ENCODE measurements at places on chromosomes 2 and 18.

DNA sequence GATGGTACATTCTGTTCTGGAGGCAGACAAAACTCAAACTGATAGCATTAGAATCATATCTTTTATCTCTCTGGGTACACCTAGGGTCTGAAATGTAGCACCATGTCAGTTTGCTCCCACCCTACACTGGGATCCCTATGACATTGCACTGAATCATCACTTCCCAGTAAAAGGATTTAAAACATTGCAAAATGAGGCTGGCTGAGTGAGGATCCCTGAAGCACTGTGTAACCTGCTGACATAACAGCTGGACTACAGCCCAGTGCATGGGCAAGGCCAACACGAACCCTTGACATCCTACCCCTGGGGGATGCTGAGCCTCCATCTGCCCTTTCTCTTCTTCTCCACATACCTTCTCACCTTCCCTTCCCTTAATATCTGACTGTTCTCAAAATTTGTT, 253.2 kb downstream of the TTC32 start:
- DNase-seq, result no peak

DNA sequence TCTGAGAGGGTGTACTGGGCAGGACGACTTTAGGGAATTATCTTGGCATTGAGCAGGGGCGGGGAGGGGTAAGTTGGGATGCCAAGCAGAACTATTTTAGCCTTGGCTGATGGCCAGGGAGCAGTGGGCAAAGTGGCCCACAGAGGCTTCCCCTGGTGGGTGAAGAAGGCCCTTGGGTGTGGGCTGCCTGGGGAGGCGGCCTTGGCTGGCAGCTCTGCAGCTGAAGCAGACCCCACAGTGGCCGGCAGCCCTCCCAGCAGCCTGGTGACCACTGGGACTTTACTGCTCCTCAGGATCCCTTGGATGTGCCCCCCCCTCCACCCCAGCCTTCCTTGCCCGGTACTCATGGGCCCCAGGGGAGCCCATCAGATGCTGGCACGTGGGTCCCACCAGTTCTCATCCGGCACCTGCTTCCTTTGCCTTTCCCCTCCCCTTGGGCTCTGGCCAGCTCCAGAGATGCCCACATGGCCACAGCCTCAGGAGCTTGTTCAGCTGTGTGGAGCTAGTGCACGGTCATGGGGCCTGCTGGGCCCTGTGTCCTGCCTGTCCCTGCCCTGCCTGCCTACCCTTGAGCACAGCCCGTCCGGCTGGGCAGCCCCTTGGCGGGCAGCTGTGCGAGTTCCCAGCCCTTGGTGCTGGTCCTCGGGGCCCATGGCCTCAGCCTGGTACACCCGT, 122.1 kb upstream of the HS6ST1 start:
- DNase-seq, result no peak

- DNase-seq, result no peak
Observed at GRCh38 chr2:185835974-185836373, 97.4 kb downstream of the FSIP2 start.

GRCh38 chr2:216499641-216500218, 1.1 kb downstream of the RPL37A start:
- DNase-seq, result no peak

DNA sequence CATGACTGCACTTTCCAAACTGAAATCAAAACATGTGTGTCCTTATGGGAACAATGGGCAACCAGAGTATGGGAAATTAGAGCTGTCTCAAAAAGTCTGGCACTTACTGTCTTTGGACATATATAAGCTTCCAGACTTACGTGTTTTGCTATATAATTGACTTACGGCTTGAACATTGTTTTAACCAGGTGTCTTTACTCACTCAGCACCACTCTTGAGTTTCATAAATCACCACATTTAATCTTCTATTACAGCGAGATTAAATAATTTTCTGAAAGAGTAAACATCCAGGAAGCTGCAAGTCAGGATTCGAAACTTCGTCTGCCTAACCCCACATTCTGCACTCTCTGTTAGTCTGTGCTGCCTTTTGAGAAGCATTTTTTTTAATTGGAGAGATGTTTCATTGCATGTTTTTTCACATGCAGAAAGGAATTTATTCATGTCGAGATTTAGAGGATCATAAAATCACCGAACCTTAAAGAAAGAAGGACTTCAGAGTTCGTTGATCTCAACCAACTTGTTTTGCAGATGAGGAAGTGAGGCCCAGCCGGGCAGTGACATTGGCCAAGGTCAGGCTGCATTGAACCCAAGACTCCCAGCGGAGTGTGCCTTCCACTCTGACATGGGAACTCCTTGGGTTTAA, 137.3 kb downstream of the SETBP1 start:
- no peak for DNase-seq

GRCh38 chr2:176960061-176960460, 252.5 kb upstream of the HNRNPA3 start:
- no peak for DNase-seq

DNA sequence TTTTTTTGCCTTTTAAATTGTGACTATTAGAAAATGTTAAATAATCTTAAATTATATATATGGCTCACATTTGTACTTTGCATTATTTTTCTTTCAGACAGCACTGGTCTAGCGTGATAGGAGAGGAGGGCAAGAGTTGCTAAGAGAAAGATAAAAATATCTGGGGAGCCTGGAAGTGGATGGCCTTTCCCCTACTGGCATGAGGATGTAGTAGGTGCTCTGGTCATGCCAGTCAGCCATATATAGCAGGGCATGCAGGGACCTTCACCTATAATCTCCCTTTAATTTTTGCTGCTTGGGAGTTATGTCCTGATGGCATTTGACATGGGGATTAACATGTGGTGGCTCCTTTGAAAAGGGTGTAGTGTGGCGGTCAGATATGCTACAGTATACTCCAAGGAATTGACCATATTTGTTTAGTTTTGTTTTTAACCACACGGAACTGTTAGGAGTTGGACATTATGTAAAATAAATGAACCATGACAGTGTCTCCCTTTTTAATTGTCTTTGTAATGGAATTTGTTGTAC, 144.7 kb downstream of the BABAM2 start:
- no peak for DNase-seq

- peak; percentile 17 for DNase-seq
Observed at GRCh38 chr2:178482437-178482836, 2.2 kb downstream of the PLEKHA3 start.

DNA sequence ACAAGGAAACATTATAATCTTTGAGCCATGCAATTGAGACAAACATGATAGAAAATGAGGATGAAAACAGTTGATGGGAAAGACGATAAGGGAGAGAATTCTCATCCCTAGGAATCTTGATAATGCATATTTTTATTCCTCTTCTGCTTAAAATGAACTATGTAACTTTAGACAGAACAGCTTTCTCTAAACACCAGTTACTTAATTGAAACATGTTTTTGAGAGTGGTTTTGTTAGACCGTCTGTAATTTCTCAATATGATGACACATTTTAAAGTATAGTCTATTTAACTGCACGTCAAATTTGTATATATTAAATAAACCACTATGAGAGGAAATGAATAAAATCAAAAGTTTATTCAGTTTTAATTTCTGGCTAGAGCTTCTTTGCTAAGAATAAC, 1453.9 kb upstream of the NXPH2 start:
- DNase-seq, result no peak

DNA sequence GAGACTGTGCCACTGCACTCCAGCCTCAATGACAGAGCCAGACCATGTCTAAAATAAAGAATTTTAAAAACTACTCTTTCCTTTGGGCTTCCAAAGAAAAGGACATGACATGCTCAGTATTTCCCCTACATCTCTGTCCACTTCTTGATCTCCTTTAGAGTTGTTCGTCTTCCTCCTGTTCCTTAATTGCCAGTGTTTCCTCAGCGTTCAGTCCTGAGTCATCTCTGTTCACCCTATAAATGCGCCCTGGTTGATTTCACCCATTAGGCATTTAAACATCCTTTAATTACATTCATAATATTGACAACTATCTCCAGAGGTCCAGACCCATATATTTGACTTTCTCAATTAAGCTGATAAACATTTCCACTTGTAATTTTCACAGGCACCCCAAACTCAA, 64.0 kb downstream of the AAK1 start:
- no peak for DNase-seq

GRCh38 chr18:75133721-75134610, 75.0 kb downstream of the PTGR3 start:
- no peak for DNase-seq

- DNase-seq, result no peak
Observed at GRCh38 chr2:24210723-24211122, 35.9 kb downstream of the FAM228A start.

- peak; percentile 58 for DNase-seq
Observed at GRCh38 chr2:105344704-105345345, 7.5 kb downstream of the C2orf49 start.

DNA sequence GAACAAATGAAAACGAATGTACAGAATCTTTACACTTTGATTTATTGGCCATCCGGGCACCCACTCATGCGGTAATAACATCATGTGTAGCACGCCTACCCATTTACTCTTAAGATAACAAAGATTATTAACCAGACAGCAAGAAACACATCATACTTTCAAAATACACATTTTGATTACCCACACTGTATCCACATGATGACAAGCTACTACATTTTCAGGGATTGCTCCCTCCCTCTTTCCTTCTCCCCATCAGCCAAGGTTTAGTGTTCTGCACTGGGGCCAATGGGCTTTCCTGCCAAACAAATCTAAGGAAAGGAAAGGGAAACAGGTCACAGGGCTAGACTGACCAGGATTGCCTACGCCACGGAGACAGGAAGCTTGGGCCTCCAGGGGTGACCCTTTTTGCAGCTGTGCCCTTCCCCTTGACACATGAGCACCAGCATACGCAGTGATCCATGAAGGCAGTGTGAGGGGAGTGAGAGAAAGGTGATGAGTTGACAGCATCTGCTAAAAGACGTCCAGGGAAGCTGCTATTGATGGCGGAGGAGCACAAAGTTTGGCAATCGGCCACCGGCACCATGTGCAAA, 76.5 kb downstream of the ZNF521 start:
- no peak for DNase-seq

GRCh38 chr2:174667250-174667860, 69.8 kb upstream of the WIPF1 start:
- no peak for DNase-seq

DNA sequence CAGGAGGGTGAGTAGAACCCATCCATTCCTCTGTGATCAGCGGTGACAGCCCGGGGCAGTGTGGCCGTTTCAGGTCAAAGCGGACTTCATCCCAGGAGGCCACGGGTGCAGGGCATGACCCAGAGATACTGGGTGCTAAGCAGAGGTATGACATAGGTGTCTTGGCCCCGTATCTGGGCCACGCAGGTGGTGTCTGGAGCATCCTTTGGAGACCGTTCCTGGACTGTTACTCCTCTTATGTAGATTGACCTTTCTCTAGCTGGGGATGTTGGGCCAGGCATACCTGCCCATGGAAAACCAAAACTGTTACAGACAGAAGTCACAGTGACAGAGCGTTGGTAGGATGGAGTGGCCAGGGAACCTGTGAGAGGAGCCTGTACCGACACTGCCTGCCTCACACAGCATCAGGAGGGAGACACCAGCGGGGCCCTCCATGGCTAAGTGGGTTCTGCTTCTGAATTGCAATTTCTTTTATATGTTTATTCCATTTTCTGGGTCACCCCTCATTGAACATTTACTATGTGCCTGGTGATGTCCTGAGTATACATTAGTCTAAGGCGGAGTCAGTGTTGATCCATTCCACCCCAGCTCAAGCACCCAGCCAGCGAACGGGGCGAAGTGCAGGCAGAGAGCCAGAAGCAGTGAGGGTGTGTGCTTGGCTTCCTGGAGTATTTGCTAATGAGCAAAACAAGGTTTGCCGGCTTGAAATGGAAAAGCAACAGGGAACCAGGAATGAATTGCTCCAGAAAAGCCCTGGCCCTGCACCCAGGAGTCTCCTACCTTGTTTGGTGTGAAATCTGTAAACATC, 141.7 kb downstream of the SH3RF3 start:
- DNase-seq, result no peak

- DNase-seq, result no peak
Observed at GRCh38 chr2:206531996-206532543, 88.7 kb downstream of the ADAM23 start.

DNA sequence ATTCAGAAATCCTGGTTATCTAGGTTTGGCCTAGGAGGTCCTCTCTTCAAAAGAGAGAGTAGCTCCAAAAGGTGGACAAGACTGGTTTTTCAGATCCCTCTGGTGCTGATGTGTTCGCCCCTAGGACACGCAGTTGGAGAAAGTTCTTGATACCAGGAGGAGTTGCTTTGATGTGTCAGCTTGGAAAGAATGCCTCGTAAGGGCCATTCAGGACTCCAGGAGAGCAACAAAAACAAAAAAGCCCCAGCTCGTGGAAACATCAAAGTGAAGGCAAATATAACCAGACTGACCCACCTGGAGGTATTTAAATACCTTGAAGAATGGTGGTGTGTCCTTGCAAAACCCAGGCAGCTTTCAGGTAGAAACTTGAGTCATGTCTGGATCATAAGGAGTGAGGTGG, 12.5 kb upstream of the LBH start:
- no peak for DNase-seq

DNA sequence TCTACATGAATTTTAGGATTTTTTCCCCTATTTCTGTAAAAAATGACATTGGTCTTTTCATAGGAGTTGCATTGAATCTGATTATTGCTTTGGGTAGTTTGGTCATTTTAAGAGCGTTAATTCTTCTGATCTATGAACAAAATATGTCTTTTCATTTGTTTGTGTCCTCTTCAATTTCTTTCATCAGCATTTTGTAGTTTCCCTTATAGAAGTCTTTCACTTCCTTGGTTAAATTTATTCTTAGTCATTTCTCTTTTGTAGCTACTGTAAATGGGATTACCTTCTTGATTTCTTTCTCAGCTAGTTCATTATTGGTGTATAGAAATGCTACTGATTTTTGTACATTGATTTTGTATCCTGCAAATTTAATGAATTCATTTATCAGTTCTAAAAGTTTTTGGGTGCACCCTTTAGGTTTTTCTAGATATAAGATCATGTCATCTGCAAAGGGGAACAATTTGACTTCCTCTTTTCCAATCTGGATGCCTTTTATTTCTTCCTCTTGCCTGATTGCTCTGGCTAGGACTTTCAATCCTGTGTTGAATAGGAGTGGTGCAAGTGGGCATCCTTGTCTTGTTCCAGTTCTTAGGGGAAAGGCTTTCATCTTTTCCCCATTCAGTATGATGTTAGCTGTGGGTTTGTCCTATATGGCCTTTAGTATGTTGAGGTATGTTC, 36.6 kb upstream of the AAK1 start:
- no peak for DNase-seq

DNA sequence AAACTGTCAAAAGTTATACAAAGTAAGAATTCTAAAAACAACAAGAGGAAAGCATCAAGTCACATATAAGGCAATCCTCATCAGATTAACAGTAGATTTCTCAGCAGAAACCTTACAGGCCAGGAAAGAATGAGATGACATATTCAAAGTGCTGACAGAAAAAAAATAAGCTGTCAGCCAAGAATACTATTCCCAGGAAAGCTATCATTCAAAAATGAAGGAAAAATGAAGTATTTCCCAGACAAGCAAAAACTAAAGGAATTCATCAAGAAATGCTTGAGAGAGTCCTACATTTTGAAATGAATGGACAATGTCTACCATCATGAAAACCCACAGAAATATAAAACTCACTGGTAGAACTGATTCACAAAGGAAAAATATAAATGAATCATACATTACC, 268.9 kb upstream of the OSR1 start:
- no peak for DNase-seq

All from NCI-H82 (cell line).